ENCODE measurements at places on chromosomes 1 and 21.

DNA sequence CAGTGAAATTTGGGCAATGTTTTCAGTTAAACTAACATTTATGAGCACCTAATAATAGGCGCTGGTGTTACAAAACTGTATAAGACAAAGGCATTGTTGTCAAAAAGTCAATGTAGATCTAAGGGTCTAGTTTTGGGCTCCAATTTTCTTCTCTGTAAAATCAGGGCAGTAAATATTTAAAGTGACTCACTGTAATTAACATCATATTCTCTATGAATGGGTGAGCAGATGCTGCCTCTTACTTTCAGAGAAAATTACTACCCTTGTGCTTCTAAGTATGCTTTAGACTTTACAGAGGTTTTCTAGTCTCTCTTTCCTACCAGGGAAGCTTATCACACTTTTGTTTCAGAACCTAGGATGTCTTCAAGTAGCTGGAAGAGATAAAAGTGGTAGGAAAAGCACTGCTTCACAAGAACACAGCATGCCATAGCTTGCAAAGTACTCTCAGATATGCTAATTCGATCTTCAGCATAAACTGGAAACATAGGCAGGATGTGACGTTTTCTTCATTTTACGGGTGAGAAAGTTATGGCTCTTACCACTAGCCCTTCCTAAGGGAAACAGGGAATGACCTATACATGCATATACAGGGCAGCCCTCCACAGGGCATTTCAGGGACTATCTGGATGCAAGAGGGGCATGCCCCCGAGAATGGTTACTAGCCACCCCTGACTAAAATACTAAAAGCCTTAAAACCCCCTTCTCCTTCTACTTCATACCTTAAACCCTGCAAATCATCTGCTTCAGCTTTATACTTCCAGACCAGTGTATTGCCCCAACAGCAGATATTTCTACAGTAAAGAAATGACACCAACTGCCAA, 2.6 kb downstream of the C1orf116 start:
- DNase-seq: no peak

- no peak for DNase-seq
Observed at GRCh38 chr1:177597393-177597792, 372.5 kb downstream of the SEC16B start.

- DNase-seq: no peak
Observed at GRCh38 chr1:53294567-53294966, 33.3 kb downstream of the LRP8 start.

- DNase-seq: no peak
Observed at GRCh38 chr1:113146242-113147072, 73.5 kb downstream of the LRIG2 start.

- DNase-seq: no peak
Observed at GRCh38 chr1:184116287-184116686, 64.8 kb downstream of the TSEN15 start.

DNA sequence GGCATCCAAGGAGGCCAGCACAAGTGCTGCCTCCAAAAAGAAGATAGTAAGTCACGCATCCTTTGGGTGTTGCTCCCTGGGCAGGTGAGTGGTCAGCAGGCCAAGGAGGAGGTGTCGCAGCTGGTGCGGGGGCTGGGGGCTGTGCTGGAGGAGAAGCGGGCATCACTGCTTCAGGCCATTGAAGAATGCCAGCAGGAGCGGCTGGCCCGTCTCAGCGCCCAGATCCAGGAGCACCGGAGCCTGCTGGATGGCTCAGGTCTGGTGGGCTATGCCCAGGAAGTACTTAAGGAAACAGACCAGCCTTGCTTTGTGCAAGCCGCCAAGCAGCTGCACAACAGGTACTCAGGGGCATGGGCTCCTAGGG, 4.3 kb downstream of the TRIM46 start:
- no peak for DNase-seq

GRCh38 chr1:210696709-210697108, 368.0 kb downstream of the HHAT start:
- no peak for DNase-seq

DNA sequence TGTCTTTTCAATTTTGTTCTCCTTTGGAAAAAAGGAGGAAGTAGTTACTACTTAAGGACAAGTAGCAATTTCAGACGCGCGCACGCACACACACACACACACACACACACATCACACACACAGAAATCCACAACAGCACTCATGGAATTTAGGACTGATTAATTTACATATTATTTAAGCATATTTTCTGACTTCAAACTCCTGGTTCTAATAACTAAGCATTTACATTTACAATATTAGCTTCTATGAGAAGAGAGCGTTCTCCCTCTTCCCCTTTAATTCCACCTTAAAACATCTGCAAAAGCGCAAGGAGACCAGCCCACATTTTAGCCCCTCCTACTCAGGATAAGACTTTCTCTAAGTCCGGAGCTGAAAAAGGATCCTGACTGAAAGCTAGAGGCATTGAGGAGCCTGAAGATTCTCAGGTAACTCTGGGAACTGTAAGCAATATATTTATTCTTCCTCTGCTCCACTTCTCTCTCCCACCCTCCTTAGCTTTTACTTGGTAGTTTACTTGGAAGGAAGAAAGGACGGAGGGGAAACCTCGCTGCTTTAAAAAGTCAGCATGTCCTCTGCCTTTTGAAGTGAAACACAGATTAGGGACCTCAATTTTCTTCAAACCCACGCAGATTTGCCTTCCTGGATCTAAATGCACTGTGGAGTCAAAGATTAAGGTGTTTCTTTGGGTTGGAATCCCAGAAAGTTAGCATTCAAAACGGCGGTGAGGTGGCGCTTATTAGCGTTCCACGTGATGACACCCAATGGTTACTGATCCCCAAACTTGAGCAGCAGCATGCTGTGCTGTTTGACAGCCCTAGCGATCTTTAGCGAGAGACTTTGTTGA, at the start of gene PLA2G4A:
Gene PLA2G4A, plus strand, starts transcription at position 339 of the 844 bp plus-strand sequence. CDS start 25,406 bp downstream, outside the sequence.
- DNase-seq: no peak

Data from activated CD8-positive, alpha-beta memory T cell treated with anti-CD3 and anti-CD28 coated beads for 48 hours (primary cell).